ENCODE measurements at places on chromosomes 3 and 15.

GRCh38 chr15:97071668-97072067, 741.2 kb downstream of the NR2F2 start:
- DNase-seq: no peak

GRCh38 chr3:12182687-12183441, 24.2 kb upstream of the TIMP4 start:
- DNase-seq: no peak

DNA sequence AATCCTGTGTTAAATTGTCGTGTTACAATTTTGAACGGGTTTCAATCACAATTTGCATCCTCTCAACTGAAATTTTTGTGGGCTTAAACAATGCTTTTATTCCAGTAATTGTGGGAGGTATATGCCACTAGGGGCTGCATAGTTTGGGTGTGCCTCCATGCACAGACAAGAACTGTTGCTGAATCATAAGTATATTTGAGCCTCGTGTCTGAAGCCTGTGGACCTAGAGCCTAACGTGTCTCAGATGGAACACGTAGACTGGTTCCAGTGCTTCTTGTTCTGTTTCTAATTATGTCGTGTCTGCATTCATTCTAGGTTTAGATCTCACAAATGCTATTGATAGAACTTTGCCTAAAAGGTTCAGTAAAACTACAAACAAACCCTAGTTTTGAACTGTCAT, 363.4 kb downstream of the RBMS3 start:
- DNase-seq: no peak

DNA sequence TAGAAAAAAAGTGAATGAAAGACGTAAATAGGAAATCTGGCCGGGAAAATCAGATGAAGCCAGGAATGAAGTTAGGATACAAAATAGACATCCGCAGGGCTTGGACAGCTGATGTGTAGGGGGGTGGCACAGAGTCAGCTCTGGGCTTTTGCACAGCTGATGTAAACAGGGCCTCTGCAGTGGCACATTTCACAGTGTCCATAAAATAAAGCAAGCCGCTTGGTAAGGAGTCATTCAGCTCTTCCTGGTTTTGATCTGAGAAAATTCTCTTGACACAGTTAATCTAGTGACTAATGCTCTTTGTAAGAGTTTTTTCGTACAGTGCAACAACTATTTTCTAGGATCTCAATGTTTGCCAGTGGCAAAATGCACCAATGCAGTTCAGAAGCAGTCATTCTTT, 153.3 kb downstream of the USP13 start:
- DNase-seq: no peak

GRCh38 chr15:40441565-40442531, 1.1 kb downstream of the BAHD1 start:
- DNase-seq: no peak
